ENCODE measurements at places on chromosomes 2 and 18.

GRCh38 chr2:129237966-129238725 is 741.3 kb upstream of the RAB6C start:
- no peak for DNase-seq

- no peak for DNase-seq
These were observed 226.3 kb upstream of the SPOPL start for GRCh38 chr2:138275292-138275690.

- DNase-seq: no peak
These were observed 43.1 kb upstream of the SLC39A10 start for GRCh38 chr2:195613922-195614321.

GRCh38 chr2:128988967-128989366 is 670.3 kb upstream of the HS6ST1 start:
- no peak for DNase-seq

- DNase-seq: no peak
These were observed 362.8 kb downstream of the FBXO15 start for GRCh38 chr18:73784853-73785252.

DNA sequence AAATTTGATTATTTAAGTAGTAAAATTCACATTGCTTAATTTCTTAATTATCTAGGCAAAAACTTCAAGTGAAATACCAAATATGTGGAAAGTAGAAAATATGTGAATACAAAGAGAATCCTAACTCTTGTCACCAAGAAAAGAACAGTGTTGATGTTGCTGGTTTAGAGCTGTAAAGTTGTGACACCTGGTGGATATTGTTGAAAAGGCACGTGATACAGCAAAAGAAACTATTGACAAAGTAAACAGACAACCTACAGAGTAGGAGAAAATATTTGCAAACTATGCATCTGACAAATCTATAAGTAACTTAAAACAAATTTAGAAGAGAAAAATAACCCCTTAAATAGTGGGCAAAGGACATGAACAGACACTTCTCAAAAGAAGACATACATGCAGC is 25.6 kb upstream of the ZC3H15 start:
- DNase-seq: no peak

- no peak for DNase-seq
These were observed 183.4 kb upstream of the SETBP1 start for GRCh38 chr18:44497311-44497710.

- no peak for DNase-seq
These were observed 158.6 kb downstream of the HNMT start for GRCh38 chr2:138122891-138123290.

- DNase-seq: no peak
These were observed 1136.0 kb downstream of the SUCLG1 start for GRCh38 chr2:83323038-83323437.

DNA sequence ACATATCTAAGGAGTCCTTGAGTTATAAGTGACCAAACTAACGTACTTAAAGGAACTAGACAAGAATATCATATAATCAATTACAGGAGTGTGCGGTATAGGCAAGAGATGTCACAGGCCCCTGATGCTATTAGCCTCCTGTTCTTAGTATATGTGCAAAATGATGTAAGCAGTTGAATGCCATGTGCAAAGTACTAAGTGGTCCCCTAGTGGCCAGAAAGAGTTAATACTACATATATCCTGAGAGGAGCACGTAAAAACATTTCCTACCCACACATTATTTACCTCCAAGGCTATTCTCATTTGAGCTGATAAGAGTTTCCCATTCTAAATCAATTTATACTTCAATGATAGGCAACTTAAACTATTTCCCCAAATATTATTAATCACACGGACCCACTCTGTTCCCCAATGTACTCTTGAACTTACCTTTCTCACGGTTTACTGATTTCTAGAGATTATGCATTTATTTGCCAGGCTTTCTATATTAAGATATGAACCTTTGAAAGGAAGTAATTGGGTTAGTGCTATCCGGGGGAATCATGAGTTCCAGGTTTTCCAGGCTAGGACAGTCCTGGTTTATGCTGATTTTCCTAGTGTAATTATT is 158.0 kb upstream of the KLHL14 start:
- DNase-seq: no peak

Measured in esophagus squamous epithelium (tissue), 5 donors.